ENCODE measurements at places on chromosomes 4 and X. TPM values are rescaled to one million over a fixed set of nuclear protein-coding genes. Genes with fewer than 3 reads are reported as not detected.

DNA sequence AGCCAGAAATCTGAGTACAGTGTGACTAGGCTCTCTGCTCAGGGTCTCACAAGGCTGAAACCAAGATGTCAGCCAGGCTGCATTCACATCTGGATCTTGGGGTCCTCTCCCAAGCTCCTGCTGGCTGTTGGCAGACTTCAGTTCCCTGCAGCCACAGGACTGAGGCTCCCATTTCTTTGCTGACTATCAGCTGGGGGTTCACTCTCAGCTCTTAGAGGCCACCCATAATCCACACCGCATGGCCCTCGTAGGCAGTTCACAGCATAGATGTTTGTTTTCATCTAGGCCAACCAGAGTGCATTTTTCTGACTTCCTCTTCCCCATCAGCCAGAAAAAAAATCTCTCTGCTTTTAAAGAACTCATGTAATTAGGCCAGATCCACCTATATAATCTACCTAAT is 8.2 kb upstream of the WDR44 start:
- no peak for DNase-seq

Gene MAGED1
- 79.8 TPM for total RNA-seq

DNA sequence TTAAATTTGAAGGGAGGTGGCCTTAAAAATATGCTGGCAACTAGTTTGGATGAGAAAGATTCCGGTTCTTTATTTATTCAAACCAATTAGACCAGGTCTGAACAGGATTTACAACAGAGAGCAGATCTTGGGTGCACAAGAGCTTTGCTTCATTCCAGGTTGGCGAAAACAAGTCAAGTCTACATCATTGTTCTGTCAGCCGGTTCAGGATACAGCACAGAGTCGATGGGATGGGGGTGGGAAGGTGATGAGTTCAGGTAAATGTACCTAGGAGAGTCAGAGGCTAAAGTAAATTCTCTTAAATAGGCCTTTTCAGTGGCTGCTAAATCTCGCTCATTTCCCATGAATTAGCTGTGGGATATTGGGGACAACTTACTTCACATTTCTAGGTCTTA is 882 bp upstream of the STIM2 start:
- DNase-seq: no peak

- no peak for DNase-seq
Observed at GRCh38 chr4:69760455-69760854, at the start of gene SULT1B1. SULT1B1 (minus strand) TSS chr4:69760620; CDS start chr4:69755217, 5,403 bp downstream.

GRCh38 chr4:176726803-176727202 is 65.9 kb downstream of the VEGFC start:
- no peak for DNase-seq

GRCh38 chrX:41705680-41706374 is 17.1 kb downstream of the GPR34 start:
- DNase-seq: no peak

GRCh38 chr4:113347245-113347644 is 297.8 kb downstream of the ANK2 start:
- DNase-seq: no peak

Gene CCDC158
- 1.7 TPM for total RNA-seq
